Spinal cord (tissue), 10 donors: ENCODE measurements at places on chromosomes 12 and 14.

GRCh38 chr14:101028971-101029667 lies 125.6 kb upstream of the RTL1 start:
- DNase-seq = peak; percentile 16

DNA sequence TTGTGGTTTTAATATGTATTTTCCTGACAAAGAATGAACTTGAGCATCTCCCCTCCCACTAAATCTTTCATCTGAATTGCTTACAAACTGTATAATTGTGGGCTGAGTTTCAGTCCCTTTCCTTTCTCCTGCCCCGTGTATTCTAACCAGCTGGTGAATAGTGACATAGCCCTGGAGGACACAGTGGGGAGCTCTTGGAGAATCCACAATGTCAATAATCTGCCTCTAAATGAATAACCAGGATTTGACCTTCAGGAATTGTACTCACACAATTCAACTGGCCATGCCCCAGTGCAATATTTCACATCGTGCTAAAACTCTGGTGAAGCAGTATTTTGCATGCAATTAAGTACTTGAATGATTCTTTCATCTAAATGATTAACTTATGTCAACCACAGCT lies 177.2 kb downstream of the C12orf42 start:
- DNase-seq = no peak

GRCh38 chr12:86233126-86233525 lies 23.1 kb downstream of the MGAT4C start:
- peak; percentile 30 for DNase-seq

DNA sequence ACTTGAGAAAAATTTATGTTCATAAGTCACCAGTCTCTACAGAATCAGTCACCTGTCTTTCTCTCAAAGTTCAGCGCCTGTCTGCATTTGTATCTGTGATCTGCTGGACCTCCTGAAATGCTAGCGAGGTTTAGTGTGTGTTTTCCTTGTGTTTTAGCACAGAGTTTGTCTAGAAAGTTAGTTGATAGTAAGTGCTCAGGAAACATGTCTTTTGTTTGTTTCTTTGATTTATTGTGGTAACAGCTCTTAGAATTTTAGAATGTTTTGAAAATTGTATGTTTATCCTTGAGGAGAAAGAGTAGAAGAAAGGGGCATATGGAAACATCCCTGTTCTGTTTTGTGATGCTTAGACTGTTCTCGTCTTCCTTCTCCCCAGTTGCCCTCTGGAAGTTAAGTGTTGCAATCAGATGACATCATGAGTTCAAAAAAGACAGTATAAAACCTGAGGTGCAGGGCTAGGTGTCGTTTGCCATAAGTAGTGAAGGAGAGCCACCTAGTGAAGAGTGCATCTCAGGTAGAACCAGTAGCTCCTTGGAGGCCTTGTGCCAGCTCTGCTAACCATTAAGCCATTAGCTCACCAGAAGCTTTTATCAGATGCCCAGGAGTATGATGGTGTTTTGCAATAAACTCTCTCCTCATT lies 44.8 kb downstream of the FBXW8 start:
- no peak for DNase-seq

DNA sequence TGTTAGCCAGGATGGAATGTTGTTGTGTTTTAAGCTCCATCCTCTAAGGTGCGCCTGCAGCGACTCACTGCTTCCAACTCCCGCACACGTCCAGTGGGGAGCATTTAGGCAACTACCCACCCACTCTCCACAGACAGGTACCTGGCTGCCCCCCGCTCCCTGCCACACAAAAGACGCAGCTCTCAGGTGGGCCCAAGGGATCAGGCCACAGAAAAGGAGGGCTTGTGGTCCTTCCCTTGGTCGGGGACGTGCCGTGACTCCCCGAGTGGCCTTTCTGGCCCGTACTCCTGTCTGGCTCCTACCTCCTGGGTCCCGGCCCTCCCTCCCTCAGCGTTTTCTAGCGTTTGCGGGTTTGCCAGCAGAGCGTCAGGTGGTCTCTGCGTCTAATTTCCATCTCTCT lies 16.2 kb downstream of the TEDC1 start:
- no peak for DNase-seq

- DNase-seq = no peak
These were observed 21.9 kb downstream of the TRIM9 start for GRCh38 chr14:51072976-51073375.
